ENCODE measurements at places on chromosomes 2 and 18.

DNA sequence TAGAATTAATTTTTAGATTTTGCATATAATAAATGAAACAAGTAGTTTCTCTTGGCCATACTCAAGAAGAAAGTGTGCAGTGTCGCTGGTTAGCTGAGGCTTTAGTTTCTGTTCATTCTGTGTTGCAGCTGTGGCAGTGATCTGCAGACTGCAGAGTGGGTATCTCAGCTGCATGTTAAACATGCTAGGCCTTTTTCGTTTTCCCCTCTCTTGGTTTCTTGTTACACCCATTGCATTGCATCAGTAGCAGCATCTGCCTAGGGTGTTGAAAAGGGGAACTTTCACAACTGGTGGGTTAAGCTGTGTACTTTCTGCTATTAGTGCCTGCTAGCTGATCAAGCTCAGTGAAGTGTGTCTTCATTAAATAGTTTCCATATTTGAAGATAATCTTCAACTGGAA is 51.3 kb downstream of the ACSL3 start:
- DNase-seq, result no peak

DNA sequence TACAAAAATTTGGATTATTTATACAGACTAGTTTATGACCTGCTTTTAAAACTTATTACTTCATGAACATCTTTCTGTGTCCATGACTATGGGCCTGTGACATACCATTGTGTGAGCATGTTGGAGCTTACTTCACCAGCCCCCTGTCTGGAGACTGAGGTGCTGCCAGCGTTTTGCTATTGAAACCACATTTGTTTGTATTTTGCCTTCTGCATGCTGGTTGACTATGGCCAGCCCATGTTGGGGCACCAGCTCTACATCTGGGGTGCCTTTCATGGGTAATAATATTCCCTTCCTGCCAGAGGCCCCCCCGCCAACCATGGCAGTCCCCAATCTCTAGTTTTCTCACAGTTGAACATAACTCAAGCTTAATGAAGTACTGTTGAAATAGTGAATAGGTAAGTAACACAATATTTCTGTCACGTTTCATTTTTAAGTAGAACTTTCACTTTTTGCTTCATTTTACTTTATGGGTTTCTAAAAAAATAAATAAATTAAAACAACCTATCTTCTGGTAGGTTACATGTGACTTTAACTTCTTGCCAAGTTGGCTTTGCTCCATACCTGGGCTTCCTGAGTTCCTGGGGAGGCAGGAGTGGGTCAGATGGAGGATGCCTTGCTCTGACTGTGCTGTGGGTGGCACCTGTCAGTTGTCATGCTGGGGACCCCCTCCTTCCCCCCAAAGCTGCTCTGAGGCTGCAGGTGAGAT is 63.9 kb downstream of the DGKD start:
- DNase-seq, result no peak

- DNase-seq, result no peak
These were observed 1195.1 kb upstream of the CHAC2 start for GRCh38 chr2:52572469-52572894.

- peak; percentile 62 for DNase-seq
These were observed 79.8 kb upstream of the NOSTRIN start for GRCh38 chr2:168722592-168722991.

DNA sequence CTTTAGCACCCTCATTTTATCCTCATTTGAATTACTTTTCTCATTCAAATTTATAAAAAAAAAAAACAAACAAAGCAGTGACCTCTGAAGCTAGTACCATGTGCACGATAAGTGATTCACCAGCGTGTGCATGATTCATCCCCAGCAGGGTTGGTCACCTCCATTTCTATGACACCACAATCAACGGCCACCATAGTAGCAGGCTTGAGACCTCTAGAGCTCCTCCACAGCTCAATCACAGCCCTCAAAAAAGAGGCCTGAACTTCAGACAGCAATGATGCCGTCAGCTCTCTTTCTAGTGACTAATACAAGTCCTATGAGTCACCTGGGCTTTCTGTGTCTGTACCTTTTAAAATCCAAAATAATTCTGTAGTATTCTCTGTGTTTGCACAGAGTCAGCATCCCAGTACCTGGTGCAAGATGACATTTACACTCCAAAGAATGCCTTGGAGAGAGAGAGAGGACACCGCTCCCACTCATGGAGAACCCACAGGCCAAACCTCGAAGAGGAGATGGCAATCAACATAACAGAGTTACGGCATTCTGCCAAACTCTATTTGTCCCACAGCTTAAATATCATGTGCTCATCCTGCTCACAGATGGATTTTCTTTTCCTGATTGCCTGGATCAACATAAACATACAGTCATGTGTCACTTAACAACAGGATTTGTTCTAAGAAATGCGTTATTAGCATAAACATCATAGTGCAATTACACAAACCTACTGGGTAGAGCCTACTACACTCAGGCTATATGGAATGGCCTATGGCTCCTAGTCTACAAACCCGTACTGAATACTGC is 58.7 kb downstream of the L3MBTL4 start:
- no peak for DNase-seq

DNA sequence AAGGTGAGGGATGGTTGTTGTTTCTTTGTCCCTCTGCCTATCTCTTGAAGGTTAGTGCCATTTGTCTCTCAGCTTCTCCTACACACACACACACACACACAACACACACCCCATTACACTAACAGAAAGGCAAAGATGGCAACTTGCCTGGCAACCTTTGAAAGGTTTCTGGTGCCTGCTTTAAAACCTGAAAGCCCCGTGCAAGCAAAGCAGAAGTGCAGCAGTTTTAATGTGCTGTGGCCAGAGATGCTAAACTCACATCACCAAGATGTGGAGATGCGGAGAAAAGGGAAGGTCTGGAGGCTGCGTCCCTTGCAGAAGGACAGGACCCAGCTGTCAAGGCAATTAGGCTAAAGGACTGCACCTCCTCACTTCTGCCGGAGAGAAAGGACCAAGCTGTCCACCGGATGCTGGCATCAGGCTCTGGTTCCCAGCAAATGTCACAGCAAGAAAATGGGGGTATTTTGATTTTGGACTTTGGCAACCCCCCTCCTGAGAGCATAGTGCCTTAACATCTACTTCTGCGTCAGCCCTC is 196.4 kb downstream of the ARL4C start:
- no peak for DNase-seq

DNA sequence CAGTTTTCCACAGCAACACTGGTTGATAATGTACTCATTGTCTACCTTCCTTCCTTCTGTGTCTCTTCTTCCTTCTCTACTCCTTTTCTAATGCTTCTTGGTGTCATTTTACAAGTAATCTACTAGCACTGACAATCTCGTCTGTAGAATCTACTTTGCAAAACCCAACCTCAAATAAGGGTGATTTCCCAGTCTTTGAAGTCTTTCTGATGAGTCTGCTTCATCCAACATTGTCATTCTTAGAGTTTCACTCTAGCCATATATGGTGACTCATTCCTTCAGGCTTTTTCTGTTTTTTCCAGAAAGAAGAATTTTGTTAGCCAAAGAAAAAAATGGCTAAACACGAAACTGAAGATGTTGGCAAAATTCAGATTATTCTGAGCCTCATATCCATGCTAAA is 288.7 kb downstream of the MBD2 start:
- DNase-seq, result no peak

GRCh38 chr2:96537734-96538486 is 1.4 kb downstream of the ARID5A start:
- no peak for DNase-seq

- no peak for DNase-seq
These were observed 174.3 kb downstream of the RBM43 start for GRCh38 chr2:151087377-151087776.

DNA sequence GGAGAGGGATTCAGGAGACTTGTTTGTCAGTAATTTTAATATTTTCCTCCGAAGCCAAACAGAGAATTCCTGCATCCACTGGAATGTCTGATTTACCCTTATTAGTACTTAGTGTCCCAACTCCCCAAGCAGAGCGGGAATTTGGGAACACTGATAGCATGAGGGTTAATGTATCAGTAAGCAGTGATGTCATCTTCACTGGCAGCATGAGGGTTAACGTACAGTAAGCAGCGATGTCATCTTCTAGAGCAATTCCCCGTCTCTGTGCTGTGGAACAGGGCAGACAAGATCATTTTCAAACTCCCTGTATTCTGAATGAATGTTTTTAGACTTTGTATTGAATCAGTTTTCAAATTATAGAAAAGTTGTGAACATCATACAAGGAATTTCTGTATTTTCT is 228.9 kb downstream of the ZNF407 start:
- no peak for DNase-seq

GRCh38 chr2:159225025-159226016 is 61.2 kb downstream of the WDSUB1 start:
- no peak for DNase-seq

DNA sequence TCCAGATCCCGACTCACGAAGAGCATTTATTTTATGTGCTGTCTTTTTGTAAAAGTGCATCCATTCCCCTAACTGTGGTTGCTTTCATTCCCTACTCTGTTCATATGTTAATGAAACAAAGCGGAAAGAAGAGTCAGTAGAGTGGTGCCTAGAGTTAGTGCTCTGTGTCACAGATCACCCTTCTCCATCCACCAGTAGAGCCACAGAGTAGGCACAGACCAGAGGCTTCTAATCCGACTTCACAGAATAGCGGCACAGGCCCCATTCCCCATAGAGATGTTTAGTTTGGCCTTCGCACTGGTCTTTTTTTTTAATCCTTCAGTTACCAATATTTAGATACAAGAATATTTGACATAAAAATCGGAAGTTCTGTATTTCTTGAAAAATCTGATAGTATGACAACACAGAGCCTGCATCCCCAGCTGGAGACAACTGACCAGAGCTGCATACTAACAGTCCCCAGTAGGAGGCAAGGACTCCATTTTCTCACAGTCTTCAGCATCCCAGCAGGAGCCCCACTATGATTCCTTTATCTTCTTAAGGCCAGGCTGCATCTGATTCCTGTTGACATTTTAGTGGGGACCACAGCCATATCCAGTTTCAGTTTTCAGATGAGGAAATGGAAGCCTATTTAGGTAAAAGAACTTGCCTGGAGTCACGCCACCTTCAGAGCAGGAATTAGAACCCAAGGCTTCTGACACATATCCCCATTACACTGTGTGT is 7.0 kb downstream of the G6PC2 start:
- no peak for DNase-seq

GRCh38 chr2:174120346-174120745 is 128.0 kb downstream of the OLA1 start:
- peak; percentile 81 for DNase-seq

DNA sequence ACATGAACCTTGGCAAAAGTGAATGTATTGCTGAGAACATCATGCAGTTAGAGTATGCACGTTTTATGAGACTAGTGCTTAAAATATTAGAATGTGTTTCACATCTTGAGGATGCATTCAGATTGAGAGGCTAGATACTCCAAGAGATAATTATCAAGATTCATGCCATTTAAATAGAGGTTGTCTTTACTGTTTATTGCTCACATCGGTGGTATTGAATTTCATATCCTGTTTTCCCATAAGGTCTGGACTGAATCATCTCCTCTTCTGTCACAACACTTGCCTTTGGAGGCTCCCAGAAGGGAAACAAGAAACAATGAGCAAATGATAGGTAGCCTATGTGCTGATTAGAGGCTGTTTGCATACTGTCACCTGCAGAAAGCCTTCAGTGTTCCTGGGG is 83.8 kb downstream of the CLHC1 start:
- peak; percentile 86 for DNase-seq

GRCh38 chr2:151904807-151905206 is 76.6 kb upstream of the ARL5A start:
- DNase-seq, result no peak

- no peak for DNase-seq
These were observed 311.9 kb downstream of the CCDC178 start for GRCh38 chr18:33128581-33128980.

DNA sequence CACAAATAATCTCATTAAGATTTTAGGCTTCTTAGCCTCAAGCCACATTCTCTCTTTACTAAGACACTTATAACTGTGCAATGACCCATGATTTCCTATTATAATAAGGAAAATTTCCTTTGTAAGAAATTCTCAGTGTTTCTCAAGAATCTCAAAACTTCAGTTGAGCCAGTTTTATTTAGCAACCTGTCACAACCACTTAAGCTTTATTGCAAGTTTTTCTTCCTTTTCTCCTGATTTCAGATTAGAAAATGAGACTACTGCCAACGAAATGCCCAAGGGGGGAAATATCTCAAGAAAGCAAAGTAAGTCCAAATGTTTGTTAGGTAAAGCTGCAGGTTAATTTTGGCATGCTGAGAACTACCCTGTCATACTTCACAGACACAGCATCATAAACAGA is 178.5 kb downstream of the THADA start:
- no peak for DNase-seq

DNA sequence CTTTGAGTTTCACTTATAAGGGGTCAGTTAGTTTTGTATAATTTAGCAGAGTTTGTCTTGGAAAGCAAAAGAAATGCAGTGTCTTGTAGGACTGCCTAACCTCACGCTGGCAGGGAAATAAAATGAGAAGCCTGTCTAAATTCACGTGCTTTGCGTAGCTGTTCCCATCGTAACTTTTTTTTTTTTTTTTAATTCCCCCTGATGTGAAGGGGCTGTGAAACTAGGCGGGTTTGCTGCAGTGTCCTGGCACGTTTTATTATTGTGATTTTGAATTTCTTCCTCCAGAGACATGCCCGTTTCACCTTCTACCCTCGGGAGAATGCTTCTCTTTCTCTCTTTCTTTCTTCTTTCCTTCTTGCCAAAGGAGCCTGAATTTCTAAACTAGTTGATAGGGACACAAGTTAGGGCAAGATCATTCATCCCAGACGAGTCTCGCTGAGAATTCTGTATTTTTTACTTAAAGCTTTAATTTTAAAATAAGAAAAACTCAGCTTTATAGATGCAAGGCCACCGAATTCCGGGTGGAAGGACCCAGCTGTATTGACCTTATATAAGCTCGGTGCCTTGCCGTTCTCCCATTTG is 2.3 kb downstream of the MEIS1 start:
- peak; percentile 35 for DNase-seq

DNA sequence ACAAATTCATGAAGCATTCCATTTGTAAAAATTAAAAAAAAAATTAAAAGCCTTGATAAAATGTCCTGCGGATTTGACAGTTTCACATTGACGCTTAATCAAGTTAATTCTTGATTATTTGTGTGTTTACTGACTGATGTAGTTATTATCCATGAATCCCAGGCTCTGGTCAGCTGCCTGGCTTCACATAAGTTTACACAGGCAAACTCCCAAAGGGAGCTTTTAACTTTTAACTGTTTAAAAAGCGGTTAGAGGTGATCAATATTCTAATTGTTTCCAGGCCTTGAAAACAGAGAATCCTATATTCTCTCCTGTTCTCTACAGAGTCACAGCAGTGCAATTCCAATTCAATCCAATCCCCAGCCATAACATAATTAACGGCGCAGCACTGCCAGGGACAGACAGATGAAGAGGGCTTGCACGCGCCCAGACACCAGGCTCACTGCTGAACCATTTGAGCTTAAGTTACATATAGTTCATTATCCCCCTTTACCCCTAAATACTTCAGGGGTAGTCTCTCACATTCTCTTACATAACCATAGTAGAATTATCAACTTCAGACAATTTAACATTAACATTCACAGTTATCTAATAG is 47.5 kb downstream of the ATP8B1 start:
- DNase-seq, result no peak
